Activated naive CD8-positive, alpha-beta T cell treated with anti-CD3 and anti-CD28 coated beads for 36 hours (primary cell): ENCODE measurements at places on chromosomes 12 and 14. TPM values are rescaled to one million over a fixed set of nuclear protein-coding genes. Genes with fewer than 3 reads are reported as not detected.

GRCh38 chr12:124758266-124759220, 105.1 kb downstream of the SCARB1 start:
- DNase-seq = no peak
- H3K4me1 ChIP-seq = peaks cover 52% of the 10 kb centered on the region
- peaks cover 20% of the 10 kb centered on the region for H3K27me3 ChIP-seq
- H3K27ac ChIP-seq = no peak overlapping the region
- H3K4me3 ChIP-seq = no peak overlapping the region

DNA sequence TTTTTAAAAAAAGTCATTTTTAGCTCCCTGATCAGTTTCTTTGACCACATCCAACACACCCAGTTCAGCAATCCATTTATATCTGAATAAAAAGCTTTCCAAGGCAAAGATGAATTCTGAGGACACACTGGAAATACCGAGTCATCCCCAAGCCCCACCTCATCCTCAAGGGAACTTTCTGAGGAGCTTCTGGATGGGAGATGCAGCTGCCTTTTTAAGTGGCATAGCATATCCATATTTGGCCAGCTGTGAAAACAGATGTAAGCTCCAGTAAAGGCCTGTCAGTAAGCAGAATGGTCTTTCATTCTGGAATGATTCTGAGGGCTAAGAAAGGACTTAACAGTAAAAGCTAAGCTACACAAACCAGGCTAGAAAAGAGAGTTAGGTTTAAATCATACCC, 18.4 kb downstream of the ZFYVE1 start:
- no peak overlapping the region for H3K27ac ChIP-seq
- no peak overlapping the region for H3K4me3 ChIP-seq
- no peaks in the 10 kb centered on the region for H3K27me3 ChIP-seq
- peaks cover 13% of the 10 kb centered on the region for H3K36me3 ChIP-seq

- H3K27ac ChIP-seq = no peak overlapping the region
- no peak for DNase-seq
- no peaks in the 10 kb centered on the region for H3K27me3 ChIP-seq
- H3K4me3 ChIP-seq = no peak overlapping the region
- peaks cover 8% of the 10 kb centered on the region for H3K4me1 ChIP-seq
- H3K36me3 ChIP-seq = no peaks in the 10 kb centered on the region
These were observed 11.5 kb upstream of the NT5DC3 start for GRCh38 chr12:103852498-103852997.

DNA sequence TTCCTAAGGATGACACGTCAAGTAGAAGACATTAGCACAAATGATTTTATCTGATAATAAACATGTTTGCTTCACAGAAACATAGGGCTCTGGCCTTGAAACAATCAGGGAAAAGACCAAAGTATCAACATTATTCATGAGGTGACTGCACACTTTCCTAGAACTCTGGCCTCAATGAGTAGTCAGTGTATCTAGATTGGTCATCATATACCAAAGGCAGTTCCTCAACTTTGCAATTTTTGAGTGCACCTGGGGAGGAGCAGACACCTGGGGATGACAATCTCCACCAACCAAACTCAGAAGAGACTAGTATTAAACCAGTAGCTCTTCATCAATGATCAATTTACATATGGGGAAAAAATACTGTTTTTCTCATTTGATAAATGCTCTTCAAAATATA, 4.5 kb downstream of the EDDM3A start:
- no peaks in the 10 kb centered on the region for H3K4me1 ChIP-seq
- no peak for DNase-seq
- no peak overlapping the region for H3K27ac ChIP-seq
- no peaks in the 10 kb centered on the region for H3K36me3 ChIP-seq

GRCh38 chr14:51293149-51293911, 53.3 kb downstream of the TMX1 start:
- H3K36me3 ChIP-seq = peaks cover 2% of the 10 kb centered on the region
- no peak overlapping the region for H3K4me3 ChIP-seq
- peaks cover 6% of the 10 kb centered on the region for H3K27me3 ChIP-seq
- DNase-seq = no peak
- no peak overlapping the region for H3K27ac ChIP-seq
- H3K4me1 ChIP-seq = peaks cover under 1% of the 10 kb centered on the region

DNA sequence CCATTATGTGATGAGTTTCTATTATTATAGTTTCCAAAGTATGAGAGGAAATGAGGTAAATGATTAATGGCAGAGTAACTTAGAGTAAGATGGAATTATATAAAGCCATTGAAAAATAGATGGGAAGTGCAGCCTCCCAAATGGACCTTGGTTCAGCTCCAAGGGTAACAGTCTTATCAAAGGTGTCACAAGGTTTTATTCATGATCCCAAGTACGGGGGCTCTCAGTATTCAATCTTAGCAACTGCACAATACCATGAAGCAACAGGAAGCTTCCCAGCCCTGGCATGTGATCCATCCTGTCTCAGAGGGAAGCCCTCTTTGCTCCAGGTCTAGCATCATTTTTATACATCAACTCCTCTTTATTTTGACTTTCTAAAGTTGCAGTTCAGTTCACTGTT, 948.2 kb downstream of the GALC start:
- H3K27me3 ChIP-seq = no peaks in the 10 kb centered on the region
- H3K4me3 ChIP-seq = no peak overlapping the region
- H3K36me3 ChIP-seq = no peaks in the 10 kb centered on the region
- H3K27ac ChIP-seq = no peak overlapping the region

GRCh38 chr14:105941226-105942166, 415.1 kb downstream of the TMEM121 start:
- no peak overlapping the region for H3K27ac ChIP-seq
- no peak overlapping the region for H3K4me3 ChIP-seq
- H3K27me3 ChIP-seq = no peaks in the 10 kb centered on the region
- peaks cover 3% of the 10 kb centered on the region for H3K36me3 ChIP-seq
- no peaks in the 10 kb centered on the region for H3K4me1 ChIP-seq

- no peak for DNase-seq
- no peak overlapping the region for H3K4me3 ChIP-seq
- no peaks in the 10 kb centered on the region for H3K36me3 ChIP-seq
- peaks cover 23% of the 10 kb centered on the region for H3K27me3 ChIP-seq
- no peak overlapping the region for H3K27ac ChIP-seq
These were observed 38.1 kb downstream of the SNRPF start for GRCh38 chr12:95896846-95897245.

DNA sequence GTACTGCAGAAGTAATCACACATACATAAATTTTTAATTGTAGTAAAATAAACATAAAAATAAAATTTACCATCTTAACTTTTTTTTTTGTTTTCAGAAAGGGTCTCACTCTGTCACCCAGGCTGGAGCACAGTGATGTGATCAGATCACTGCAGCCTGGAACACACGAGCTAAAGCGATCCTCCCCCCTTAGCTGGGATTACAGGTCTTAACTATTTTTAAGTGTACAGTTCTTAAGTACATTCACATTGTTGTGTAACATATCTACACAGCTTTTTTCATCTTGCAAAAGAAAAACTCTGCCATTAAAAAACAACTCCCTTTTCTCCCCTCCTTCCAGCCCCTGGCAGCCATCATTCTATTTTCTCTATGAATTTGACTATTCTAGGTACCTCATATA, 92.3 kb downstream of the PPP1R12A start:
- no peak overlapping the region for H3K27ac ChIP-seq
- H3K4me3 ChIP-seq = no peak overlapping the region
- peaks cover 14% of the 10 kb centered on the region for H3K4me1 ChIP-seq

CELA1 gene
- not detected for total RNA-seq

LRRC10 gene
- total RNA-seq = not detected

SERPINA5 gene
- not detected for total RNA-seq

ZNF705A gene
- total RNA-seq = not detected

TC2N gene
- total RNA-seq = 16.7 TPM

KRT85 gene
- not detected for total RNA-seq
